ENCODE measurements at places on chromosomes 5 and 9. TPM values are rescaled to one million over a fixed set of nuclear protein-coding genes. Genes with fewer than 3 reads are reported as not detected.

Gene RABGAP1
- polyA plus RNA-seq: 67.3 TPM

Gene SLC6A3
- 0.31 TPM for polyA plus RNA-seq

Gene CACFD1
- polyA plus RNA-seq: 35.8 TPM

Gene NXNL2
- polyA plus RNA-seq: 2.0 TPM

Gene AMBP
- polyA plus RNA-seq: 2.4 TPM

Gene FAM120A
- 83.0 TPM for polyA plus RNA-seq

Gene NMUR2
- 0.09 TPM for polyA plus RNA-seq

Gene TEK
- polyA plus RNA-seq: 35.6 TPM

Gene TERT
- polyA plus RNA-seq: 0.56 TPM

Gene TMEM245
- 88.9 TPM for polyA plus RNA-seq

Gene ZNF354C
- 20.0 TPM for polyA plus RNA-seq

Gene BAAT
- polyA plus RNA-seq: 0.36 TPM

Gene POLR3G
- polyA plus RNA-seq: 2.1 TPM

Gene RNF44
- 42.6 TPM for polyA plus RNA-seq

Gene SPINK6
- not detected for polyA plus RNA-seq

Gene LCN15
- polyA plus RNA-seq: 0.16 TPM

Gene CXCL14
- 22.4 TPM for polyA plus RNA-seq

Gene DOCK8
- 10.3 TPM for polyA plus RNA-seq

Gene TTC23L
- 4.0 TPM for polyA plus RNA-seq

Gene FREM1
- polyA plus RNA-seq: 240 TPM

Gene PPIC
- polyA plus RNA-seq: 37.5 TPM

Gene C9orf50
- polyA plus RNA-seq: not detected

Gene PRDM9
- polyA plus RNA-seq: not detected

Gene CSF1R
- 18.6 TPM for polyA plus RNA-seq

Gene PCDHA2
- 0.24 TPM for polyA plus RNA-seq

Gene NUTM2G
- 0.31 TPM for polyA plus RNA-seq

Gene GDA
- polyA plus RNA-seq: 0.77 TPM

Gene FBXL7
- polyA plus RNA-seq: 23.9 TPM

Gene TRIM14
- polyA plus RNA-seq: 5.9 TPM

Gene ZNF782
- polyA plus RNA-seq: 7.6 TPM

Gene SLC4A9
- polyA plus RNA-seq: 43.4 TPM

Gene PDCD1LG2
- polyA plus RNA-seq: 0.12 TPM

Gene IFNA21
- not detected for polyA plus RNA-seq

Gene DIPK1B
- 38.8 TPM for polyA plus RNA-seq

Gene ZBED3
- polyA plus RNA-seq: 31.6 TPM

Gene PCDHA7
- polyA plus RNA-seq: 0.33 TPM

Gene ARHGEF28
- polyA plus RNA-seq: 40.8 TPM

Gene IL5
- not detected for polyA plus RNA-seq

Gene SLCO6A1
- polyA plus RNA-seq: 0.11 TPM

Gene MFAP3
- polyA plus RNA-seq: 39.9 TPM

Gene C5orf58
- 0.19 TPM for polyA plus RNA-seq

Gene CSF2
- polyA plus RNA-seq: not detected

Gene TMEM171
- polyA plus RNA-seq: 5.9 TPM

Gene ANKRD31
- 0.70 TPM for polyA plus RNA-seq

Gene MELK
- polyA plus RNA-seq: 24.9 TPM

Gene PCDHA1
- 0.09 TPM for polyA plus RNA-seq

Gene CD74
- 259 TPM for polyA plus RNA-seq

Gene FLT4
- polyA plus RNA-seq: 24.1 TPM

Gene PCDHGA9
- 6.2 TPM for polyA plus RNA-seq

Gene PCDHGA6
- polyA plus RNA-seq: 8.0 TPM

Gene MOB3B
- polyA plus RNA-seq: 25.5 TPM

Gene CDH6
- 54.4 TPM for polyA plus RNA-seq
